ENCODE measurements at places on chromosomes 3 and 15. TPM values are rescaled to one million over a fixed set of nuclear protein-coding genes. Genes with fewer than 3 reads are reported as not detected.

- DNase-seq, result no peak
Measured at GRCh38 chr15:36432161-36432560, 147.3 kb upstream of the CDIN1 start.

DNA sequence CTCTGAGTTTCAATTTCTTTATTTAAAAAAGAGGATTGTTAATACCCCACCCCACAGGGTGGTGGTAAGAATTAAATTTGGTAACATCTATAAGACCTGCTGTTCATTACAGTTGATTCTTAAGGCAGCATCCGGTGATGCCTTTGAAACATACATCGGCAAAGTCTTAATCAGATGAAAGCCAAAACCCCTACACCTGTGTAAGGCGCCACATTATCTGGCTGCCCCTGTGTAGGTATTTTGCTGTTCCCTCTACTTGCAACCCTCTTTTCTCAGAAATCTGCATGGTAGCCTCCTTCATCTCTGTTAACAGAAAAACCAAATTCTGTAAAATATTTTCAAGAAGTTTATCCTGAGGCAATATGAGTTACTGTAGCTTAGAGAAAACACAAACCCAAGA lies 90.0 kb downstream of the ST6GAL1 start:
- no peak for DNase-seq

DNA sequence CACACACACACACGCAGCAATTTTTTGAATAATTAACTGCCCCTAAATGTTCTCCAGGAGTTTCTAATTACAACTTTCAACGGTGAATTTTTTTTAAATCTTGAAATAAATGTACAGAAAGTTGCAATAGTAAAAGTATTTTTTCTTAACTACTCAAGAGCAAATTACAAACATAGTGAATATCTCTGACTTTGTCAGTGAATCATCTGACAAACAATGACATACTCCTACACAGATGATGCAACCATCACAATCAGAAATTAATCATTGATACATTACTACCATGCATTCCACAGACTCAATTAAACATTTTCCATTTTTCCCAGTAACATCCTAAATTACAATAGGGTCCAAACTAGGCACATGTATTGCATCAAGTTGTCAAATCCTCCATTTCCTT lies 597.3 kb downstream of the NAALADL2 start:
- no peak for DNase-seq

DNA sequence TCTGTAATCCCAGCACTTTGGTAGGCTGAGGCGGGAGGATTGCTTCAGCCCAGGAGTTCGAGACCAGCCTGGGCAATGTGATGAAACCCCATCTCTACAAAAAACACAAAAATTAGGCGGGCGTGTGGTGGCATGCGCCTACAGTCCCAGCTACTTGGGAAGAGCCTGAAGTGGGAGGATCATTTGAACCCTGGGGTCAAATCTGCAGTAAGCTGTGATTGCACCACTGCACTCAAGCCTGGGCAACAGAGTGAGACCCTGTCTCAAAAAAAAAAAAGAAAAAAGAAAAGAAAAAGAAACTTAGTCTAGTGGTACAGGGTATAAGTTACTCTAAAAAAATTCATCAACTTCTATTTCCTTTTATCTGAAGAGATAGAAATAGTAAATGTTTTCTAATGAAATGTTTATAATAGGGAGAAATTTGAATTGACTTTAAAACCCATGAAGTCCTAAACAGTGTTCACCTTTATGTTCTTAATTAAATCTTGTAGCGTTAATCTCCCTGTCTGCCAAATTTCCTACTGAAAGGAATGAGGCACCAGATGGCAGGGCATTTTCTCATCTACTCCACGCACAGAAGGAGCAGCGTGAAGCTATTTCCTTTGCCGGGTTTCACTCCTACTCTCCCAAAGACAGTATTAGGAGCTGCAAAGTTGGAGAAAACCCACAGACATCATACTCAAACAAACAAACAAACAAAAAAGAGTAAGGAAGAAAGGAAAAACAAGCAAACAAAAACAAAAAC lies 1.9 kb downstream of the PCLAF start:
- DNase-seq, result no peak

DNA sequence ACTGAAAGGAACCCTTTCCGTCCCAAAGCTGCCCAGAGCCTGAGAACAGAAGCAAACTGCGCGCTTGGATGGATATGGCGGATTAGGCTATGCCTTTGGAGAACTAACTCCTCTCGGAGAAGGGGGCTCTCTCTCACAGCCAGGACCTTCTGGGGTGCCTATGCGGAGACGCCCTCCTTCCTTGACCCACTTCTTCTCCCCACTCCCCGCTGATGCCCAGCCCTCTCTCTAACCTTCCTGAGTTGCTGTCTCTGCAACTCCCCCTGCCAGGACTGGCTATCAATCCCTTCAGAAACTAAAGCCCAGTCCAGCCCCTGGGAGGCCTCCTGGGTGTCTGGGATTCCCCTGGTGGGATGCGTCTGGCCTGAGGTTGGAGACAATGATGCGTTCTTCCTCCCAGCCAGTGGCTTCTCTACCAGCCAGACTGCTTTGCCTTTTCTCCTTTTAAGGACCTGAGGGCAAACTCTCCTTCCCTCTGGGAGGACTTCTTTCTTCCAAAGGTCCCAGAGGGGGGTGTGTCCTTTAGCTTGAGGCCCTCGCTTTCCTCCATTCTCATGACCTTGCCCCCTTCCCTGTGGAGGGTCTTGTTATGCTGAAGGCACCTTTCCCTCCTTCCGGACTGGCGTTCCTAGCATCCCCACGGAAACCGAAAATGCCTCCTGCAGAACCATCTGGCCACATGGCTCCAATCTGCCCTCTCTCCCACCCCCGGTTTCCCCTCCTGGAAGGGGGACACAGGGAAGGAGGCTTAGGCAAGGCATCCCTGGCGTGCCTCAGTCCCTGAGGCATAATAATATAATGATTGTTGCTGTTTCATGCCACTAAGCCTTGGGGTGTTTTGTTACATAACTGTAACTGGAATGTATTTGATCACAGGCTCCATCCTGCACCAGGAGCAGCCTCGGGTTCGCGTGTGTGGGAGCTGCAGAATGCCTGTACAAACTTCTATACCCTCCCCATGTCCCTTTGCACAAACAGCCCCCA lies 63.4 kb upstream of the C15orf39 start:
- no peak for DNase-seq

DNA sequence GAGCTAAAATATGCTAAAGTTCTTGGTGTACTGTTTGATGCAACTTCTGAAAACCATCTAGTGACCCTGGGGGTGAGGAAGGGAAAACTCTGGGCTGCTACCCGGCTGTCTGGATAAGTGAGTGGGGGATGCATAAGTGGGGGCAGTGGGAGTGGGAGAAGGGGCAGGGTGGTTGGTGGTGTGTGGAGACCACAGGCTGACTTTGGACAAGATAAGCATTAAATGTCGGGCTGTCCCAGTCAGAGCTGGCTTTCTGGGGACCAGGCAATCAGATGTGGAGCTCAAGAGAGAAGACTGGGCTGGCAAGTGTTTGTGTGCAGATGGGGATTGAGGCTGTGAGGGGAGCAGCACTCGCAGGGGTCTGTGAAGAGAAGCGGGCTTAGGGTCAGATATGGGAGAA lies 11.0 kb upstream of the XIRP1 start:
- no peak for DNase-seq

DNA sequence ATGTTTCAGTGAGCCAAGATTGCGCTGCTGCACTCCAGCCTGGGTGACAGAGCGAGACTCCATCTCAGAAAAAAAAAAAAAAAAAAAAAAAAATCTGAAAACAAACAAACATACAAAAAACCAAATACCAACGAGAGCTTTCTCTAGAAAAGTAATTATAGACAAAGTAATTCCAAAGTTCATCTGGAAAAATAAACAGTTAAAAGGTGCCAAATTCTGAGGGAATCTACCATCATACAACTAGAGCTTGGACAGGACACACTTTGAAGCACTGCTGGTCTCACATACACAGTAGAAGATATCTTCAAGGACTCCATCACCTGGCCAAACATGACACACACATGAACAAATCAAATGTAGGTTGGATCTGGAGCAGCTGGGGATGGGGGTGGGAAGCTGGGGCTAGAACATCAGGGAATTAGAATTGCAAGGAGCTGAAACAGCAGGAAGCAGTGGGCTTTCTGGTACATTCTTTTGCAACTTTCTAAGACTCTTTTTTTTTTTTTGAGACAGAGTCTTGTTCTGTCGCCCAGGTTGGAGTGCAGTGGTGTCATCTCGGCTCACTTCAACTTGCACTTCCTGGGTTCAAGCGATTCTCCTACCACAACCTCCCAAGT lies 41.1 kb upstream of the CTSH start:
- no peak for DNase-seq

DNA sequence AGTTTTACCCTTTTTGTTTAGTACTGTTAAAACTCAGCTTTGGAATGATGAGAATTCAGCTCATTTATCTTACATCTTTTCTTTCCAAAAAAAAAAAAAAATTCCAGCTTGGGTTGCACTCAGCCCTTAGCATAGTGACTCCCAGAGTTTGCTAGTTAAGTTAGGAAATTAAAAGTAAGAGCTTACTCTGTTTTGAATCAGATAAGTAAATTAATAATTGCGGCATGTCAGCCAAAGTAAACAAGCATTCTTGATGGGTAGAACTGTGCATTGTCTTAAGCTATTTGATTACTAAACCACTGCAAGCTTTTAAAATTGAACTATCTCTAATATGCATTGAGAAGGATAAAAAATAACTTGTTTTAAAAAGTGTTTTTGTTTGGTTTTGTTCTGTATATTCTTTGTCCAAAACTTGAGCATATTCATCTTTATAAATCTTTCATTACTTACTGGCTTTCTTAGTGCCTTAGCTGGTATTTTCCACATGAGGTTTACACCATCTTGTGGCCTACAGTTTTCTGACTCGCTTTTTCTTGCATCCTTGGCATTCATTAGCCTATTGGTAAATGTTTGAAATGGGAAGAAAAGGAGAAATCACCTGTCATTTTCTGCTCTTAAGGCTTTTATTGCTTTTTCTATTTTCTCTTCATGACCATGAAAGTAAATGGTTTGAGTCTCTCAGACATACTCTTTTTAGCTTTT lies 107.6 kb downstream of the FILIP1L start:
- no peak for DNase-seq

RARB gene
- 1.9 TPM for total RNA-seq

SAMD7 gene
- not detected for total RNA-seq

ZCWPW2 gene
- 1.3 TPM for total RNA-seq

RGMA gene
- 68.9 TPM for total RNA-seq

MASP1 gene
- total RNA-seq, result 4.6 TPM

GOLGA8K gene
- total RNA-seq, result 0.57 TPM

CFAP20DC gene
- total RNA-seq, result 10.5 TPM
